ENCODE measurements at places on chromosomes 3 and 15.

- DNase-seq: no peak
Observed at GRCh38 chr3:39428745-39429201, 22.3 kb downstream of the RPSA start.

GRCh38 chr3:165513715-165514701 lies 317.8 kb upstream of the SLITRK3 start:
- DNase-seq: no peak

- peak; percentile 33 for DNase-seq
Observed at GRCh38 chr3:141498598-141499223, 11.9 kb downstream of the RASA2 start.

DNA sequence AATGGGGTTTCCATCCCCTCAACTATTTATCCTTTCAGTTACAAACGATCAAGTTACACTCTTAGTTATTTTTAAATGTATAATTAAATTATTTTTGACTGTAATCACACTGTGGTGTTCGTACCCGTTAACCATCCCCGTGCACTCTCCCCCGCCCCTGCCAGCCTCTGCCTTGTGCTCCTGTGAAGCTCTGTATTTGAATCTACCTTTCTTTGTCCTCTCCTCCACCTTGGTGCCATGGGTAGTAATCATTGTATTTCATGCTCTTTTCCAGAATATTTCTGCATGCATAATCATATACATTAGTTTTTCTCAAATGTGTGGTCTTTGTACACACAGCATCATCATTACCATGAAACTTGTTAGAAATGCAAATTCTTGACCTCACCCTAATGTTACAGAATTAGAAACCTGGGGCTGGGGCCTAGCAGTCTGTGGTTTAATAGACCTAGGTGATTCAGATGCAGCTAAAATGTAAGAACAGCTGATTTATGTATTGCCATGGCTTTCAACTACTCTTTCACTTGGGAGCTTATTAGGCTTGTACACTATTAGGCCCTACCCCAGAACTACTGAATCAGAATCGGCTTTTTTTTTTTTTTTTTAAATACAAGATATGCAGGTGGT lies 91.5 kb downstream of the STT3B start:
- DNase-seq: no peak

- DNase-seq: peak; percentile 91
Observed at GRCh38 chr3:132416807-132417694, at the start of gene DNAJC13. Gene DNAJC13, plus strand, starts transcription at chr3:132417502. Its CDS starts 17,049 bp downstream, at chr3:132434551.
